ENCODE measurements at places on chromosomes 3 and 15.
A peak's percentile ranks its signal among the peaks of the same experiment; 100 is the strongest.

- no peak for DNase-seq
Measured at GRCh38 chr15:68634122-68634482, 55.3 kb downstream of the CORO2B start.

DNA sequence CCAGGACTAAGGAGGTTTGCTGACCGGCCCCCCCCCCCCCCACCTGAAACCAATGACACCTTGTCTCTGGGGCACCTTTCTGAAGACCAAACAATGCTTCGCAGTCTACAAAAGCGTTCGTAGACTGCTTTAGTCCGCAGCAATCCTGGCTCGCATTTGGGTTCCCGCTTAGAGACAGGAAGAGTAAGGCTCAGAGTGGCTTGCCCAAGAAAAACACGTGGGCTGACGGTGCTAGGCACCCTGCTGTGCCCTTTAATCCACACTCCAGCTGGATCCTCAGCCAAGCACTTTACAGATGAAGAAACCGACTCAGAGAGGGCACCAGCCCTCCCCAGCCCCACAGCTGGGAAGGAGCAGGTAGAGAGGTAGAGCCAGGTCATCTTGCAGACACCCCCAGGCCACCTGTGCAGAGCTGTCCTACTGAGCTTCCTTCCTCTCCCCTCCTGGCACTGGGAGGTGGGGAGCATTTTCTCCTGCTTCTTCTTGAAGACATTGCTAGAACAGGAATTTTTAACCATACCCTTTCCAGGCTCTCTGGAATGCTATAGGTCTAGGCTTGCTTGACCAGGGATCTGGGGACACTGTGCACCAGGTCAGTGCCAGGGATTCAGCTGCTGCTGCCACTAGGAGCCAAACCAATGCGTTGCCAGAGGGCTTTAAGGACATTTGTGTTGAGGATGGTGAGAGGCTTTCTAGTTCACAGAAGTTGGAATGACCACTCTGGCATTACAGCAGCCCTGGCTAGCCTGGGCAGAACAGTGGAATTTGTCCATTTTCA, 1.0 kb upstream of the KLF15 start:
- no peak for DNase-seq

GRCh38 chr15:61030451-61030850, 198.7 kb downstream of the RORA start:
- no peak for DNase-seq

DNA sequence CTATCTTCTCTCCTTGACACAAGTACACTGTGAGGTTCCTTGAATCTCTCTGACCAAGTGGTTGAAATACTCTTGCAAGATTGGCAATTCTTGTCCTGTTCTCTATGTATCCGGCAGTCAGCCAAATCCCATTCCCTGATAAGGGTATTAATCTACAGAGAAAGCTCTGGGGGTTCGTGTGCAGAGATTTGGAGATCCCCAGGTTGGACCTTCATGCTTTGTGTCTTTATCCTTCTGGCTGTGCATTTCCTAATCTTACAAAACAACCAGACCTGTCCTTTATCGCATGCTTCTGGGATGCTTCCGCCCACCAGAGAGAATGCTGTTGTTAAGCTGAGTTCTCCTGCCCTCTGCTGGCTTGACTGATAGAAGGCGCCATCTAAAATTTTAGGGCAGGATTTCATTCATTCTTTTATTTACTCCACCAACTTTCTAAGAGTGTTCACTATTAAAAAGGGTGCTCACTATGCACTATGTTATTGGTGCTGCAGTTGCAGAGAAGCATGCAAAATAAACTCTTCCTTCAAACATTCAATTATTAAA, 8.6 kb upstream of the SST start:
- no peak for DNase-seq

- DNase-seq = peak; percentile 8
Measured at GRCh38 chr15:83710452-83710851, 56.5 kb downstream of the ADAMTSL3 start.

GRCh38 chr3:50649451-50649931, 25.2 kb upstream of the DOCK3 start:
- DNase-seq = no peak

GRCh38 chr15:44738340-44738984, 2.1 kb downstream of the TRIM69 start:
- peak; percentile 34 for DNase-seq

DNA sequence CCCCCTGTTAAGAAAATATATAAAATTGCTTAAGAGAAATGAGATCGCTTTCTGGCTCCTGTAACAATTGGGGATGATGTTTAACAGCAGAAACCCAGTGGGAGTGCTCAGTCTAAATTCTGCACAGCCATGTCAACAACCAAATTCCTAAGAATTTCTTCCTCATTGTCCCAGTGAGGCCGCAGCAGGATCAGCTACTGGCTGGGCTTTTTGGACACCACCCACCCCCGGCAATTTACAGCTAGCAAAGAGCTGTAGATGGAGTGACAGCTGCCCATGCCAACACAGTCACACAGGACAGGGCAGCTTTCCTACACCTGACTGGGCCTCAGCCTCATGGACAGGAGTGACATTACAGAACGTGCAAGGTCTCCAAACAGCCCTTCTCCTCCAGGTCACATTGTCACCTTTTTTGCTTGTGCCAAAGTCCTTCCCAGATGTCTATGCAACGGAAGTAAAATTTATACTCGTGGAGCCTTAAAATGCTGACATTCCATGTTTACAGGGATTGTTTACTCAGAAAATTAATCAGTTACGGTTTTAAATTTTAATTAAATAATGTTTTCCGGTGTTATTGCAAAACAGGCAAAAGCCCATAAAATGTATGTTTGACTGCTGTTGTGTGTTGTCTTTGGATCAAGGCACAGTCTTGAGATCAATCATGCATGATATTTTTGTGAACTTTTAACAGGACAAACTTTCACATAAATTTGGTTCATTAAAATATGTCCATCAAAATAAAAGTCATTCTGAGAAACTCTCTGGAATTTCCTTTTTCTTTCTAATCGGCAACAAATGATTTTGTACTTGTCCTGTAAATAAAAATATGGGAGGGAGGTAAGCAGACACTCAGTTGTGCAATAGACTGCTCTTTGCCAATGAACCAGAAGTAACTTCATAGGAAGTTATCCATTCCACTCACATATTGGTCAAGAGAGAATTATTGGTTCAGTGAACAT, 943.2 kb downstream of the MCTP2 start:
- no peak for DNase-seq

GRCh38 chr3:159856590-159857104, 132.0 kb upstream of the IL12A start:
- DNase-seq = no peak

GRCh38 chr3:192772240-192772894, 45.0 kb upstream of the FGF12 start:
- DNase-seq = peak; percentile 36

- DNase-seq = no peak
Measured at GRCh38 chr3:30581067-30581585, 25.3 kb upstream of the TGFBR2 start.

DNA sequence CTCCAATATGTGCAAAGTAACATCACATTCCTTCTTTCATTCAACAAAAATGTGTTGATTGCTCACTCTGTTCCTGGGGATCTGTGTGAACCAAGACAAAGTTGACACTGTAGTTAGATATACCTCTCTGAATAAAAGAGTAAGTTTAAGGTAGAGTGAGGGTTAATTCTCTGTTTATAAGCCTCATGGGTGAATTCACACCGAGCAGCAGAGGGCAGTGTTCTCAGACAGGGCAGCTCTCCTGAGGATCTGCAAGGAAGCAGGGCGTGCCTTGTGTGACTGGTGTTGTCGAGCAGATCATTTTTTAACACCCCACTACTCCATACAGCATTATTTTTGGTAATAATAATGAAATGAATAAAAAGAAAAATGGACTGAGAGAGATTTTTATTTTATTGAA, 34.4 kb downstream of the PAQR9 start:
- peak; percentile 52 for DNase-seq

- DNase-seq = no peak
Measured at GRCh38 chr3:127598841-127599570, 795 bp downstream of the MCM2 start.

DNA sequence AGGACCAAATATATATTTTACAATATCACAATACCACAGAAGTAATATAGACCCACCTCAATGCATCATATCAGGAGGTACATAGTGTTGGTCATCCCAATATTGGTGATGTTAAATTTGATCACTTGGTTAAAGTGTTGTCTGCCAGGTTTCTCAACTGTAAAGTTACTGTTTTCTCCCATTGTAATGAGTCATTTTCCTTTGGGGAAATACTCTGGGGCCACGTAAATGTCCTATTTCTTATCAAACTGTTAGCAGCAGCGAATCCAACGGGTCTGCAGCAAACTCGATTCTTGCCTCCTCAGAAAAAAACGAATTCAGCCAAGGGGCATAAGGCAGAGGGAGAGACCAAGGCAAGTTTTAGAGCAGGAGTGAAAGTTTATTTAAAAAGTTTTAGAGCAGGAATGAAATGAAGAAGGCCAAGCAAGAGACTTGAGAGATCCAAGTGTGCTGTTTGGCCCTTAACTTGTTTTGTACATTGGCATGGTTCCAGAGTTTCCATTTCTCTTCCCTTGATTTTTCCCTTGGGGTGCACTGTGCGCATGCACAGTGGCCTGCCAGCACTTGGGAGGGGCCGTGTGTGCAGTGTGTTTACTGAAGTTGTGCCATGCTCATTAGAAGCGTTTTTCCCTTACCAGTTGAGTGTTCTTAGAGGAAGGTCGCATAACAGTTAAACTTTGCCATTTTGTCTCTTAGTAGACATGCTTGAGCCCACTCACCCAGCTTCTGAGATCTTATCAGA, 512.5 kb downstream of the AGBL1 start:
- no peak for DNase-seq

GRCh38 chr15:55894399-55894965, 98.9 kb downstream of the NEDD4 start:
- DNase-seq = no peak

- no peak for DNase-seq
Measured at GRCh38 chr15:39874890-39875549, 45.0 kb downstream of the GPR176 start.

DNA sequence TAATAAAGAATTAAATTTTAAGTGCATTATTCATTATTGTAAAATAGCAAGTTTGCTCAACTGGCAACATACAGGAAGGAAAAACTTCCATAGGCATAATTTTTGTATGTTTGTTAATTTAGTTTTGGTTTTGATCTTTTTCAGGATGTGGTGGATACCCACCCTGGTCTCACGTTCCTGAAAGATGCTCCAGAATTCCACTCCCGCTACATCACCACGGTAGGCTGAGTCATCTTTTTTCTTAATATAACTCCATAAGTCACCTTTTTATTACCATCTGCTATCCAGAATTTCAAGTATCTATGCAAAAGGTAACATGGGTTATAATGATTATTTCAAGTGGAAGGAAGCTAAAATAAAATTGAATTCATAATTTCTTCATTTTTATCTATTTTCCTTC, 104.8 kb downstream of the PPP2R3A start:
- DNase-seq = peak; percentile 92

GRCh38 chr15:35605764-35606449, 59.9 kb upstream of the DPH6 start:
- no peak for DNase-seq

GRCh38 chr15:51022206-51022605, 72.5 kb downstream of the TNFAIP8L3 start:
- DNase-seq = no peak

DNA sequence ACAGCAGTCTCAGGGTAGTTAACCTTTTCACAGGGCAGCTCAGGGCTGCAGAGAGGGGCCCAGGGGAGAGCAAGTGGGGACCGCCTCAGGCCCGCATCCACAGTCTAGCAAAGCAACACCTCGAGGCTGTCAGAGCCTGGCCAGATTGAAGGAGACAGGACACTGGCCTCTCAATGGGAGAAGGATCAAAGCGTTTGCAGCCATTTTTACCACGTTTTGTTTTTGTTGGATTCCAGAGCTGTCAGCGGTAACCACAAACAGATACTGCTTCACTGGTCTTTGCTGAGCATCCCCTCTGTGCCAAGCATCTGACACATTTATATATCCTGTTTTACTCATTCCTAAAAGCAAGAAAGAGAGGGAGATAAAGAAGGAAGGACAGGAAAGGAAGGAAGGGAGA, 153.8 kb downstream of the SHQ1 start:
- no peak for DNase-seq

- DNase-seq = no peak
Measured at GRCh38 chr15:79656151-79657000, 224.2 kb downstream of the MINAR1 start.

All from foreskin keratinocyte (primary cell).